Bone marrow (tissue), 2 donors: ENCODE measurements at places on chromosomes 2 and 18.

DNA sequence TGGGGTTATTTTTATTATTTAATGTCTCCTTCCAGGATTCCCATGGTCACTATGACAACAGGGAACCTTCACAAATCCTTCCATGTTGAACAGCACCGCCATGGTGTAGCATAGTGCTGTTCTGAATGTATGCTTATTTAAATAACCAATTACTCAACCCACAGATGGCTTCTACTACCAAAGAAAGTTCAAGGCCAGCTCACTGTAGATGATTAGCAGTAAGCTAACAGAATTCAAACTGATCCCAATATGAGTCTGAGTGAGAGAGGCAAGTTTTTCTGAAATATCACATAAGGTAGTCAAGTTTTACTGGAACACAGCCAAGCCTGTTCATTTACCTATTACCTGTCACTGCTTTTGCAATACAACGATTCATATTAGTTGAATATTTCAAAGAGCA, 51.2 kb downstream of the CLASP1 start:
- DNase-seq = no peak

DNA sequence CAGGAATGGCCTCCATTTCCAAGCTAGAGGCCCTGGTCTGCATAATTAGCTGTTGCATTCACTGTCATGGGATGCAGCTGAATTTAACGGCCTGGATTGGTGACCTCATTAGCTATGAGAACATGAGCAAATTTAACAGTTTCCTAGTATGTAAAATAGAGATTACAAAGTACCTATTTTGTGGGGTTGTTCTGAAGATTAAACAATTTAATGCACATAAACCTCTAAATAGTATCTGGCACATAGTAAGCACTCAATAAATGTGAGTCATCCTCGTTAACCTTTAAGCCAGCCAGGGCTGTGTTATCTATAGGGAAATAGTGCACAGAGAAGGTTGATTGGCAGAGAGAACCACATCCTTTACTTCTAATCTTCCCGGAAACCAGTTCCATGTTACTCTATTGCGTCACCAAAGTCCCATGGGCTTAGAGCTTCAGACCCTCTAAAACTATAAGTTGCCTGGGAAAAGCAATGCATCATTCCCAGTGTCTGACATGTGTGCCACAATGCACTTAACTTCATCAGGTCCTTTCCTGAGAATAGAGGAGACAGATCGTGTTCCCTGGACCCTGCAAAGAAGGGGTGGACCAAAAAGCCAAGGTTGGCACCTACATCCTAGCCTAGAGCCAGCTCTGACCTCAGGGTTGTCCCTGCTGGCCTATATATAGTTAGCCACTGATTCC, 196.5 kb downstream of the LNPK start:
- no peak for DNase-seq

- DNase-seq = no peak
These were observed 65.8 kb upstream of the CABLES1 start for GRCh38 chr18:23069481-23069880.

DNA sequence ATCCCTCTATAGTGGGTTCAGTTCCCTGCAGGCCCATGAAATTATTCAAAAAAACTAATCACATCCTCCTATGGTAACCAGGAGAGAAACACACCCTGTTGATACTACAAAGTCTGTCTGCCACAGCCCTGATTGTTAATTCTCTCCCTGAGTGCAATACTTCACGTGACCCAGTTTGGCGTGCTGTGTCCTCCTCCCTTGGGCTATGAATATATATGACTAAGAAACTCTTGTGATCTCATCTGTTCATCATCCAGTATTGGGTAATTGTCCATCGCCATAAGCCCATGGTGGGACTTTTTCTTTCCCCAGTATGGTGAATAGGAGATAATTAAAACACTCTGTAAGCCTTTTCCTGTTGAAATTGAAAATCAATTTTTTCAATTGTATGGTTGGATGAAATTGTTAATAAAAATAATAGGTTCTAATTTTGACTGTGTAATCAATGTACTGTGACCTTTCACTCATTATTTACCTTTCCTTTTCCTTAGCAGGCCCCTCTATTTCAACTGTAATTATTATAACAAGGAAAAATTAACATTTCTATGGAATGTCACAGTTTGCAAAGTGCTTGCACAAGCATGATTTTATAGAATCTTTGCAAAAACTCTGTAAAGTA, 1822.6 kb downstream of the SUCLG1 start:
- no peak for DNase-seq

GRCh38 chr2:219155054-219155644, 5.5 kb downstream of the NHEJ1 start:
- peak; percentile 56 for DNase-seq

DNA sequence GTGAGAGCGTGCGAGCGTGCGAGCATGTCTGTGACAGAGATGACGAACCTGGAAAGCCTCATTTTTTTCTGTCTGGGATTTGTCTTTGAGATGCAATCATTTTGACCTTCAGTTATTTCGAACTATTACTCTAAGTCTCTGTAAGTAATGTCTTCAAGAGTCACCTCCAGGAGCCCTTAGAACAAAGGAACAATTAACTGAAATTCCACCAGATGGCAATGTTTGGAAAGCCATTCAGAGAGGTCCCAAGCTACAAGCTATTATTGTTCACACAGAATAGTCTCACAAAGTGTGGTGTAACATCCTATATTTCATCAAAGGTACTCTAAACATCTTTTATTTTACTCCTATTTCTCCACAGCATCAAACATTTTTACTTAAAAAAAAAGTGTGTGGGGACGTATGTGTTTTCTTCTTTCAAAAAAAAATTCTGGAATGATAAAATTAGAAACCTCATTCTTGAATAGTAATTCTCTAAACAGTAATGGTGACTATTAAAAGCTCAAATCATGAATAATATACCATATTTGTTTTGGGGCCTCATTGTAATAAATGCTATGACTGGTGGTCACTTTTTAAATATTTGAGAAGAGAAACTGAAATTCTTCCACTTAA, 35.1 kb upstream of the MAPRE2 start:
- no peak for DNase-seq

DNA sequence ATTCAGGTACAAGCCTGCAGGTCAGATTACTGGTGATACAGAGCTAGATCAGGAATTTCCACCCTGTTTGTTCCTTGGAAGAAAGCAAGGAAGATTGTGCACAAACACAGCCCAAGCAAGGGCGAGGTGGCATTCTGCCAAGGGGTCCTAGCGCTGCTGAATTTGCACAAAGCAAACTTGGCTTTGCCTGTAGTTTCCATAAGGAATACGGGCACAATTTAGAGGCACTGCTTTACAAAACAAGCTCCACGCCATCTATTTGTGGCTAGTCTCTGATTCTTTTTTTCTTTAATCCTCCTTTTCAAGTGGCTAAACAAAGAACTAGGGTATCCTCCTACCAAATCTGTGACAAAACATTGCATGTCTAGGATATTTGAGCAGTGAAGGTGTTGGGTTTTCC, 195.5 kb upstream of the ACVR2A start:
- DNase-seq = no peak

DNA sequence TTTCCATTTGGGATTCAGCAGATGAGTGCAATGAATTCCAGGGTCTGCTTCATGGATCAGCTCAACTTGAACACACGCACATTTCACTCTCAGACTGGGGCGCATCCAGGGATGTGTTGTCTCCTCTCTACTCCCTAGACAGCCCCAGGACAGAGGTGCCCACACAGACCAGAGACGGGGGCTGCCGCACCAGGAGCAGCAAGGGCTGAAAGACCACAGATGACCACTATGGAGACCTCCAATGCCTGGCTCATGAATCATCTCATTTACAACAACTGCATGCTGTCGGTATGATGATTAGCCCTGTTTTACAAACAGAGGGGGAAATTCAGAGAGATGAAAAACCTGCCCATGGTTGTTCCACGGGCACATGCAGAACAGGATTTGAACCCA, 63.1 kb downstream of the CYP26B1 start:
- DNase-seq = no peak

DNA sequence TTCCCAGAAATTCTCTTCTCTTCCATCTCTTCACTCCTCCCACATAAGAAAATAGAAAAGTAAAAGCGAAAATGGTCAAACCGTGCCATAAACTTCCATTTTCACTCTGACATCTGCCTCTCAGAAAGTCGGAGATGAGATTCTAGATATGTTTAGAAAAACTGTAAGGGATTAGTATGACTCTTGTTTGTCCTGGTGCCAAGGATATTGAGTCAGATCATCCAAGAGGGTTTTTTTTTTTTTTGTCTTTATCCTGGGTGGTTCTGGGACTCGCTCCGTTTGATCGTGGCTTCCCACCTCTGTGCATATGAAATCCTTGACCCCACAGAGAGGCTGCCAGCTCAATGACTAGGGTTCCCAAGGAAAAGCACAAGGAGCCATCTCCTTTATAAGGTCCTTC, 17.3 kb downstream of the EN1 start:
- DNase-seq = no peak

- DNase-seq = no peak
These were observed 13.2 kb upstream of the HES6 start for GRCh38 chr2:238252766-238253630.

DNA sequence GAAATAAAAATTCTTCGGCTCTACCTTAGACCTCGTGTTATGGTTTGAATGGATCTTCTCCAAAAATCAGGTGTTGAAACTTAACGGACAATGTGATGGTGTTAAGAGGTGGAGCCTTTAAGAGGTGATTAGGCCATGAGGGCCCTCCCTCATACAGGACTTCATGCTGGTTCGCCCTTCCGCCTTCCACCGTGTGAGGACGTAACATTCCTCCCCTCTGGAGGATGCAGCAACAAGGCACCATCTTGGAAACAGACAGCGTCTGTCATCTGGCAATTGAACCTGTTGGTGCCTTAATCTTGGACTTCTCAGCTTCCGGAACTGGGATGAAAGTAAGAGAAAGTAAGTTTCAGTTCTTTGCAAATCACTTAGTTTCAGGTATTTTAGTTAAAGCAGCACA, 126.3 kb upstream of the SPRED2 start:
- DNase-seq = no peak

GRCh38 chr2:211085056-211085680, 528.8 kb downstream of the CPS1 start:
- DNase-seq = no peak

GRCh38 chr2:172833898-172834297, 98.3 kb downstream of the RAPGEF4 start:
- DNase-seq = no peak

- no peak for DNase-seq
These were observed 22.3 kb upstream of the GPR17 start for GRCh38 chr2:127623388-127624319.

- DNase-seq = no peak
These were observed 4.3 kb downstream of the GPR17 start for GRCh38 chr2:127650041-127650784.

- no peak for DNase-seq
These were observed 9.0 kb downstream of the ENOSF1 start for GRCh38 chr18:703213-703967.

- no peak for DNase-seq
These were observed at the start of gene CHST10 for GRCh38 chr2:100416935-100417710. Gene CHST10 (minus strand): TSS chr2:100417668. CDS start chr2:100406675, 10,993 bp downstream.

DNA sequence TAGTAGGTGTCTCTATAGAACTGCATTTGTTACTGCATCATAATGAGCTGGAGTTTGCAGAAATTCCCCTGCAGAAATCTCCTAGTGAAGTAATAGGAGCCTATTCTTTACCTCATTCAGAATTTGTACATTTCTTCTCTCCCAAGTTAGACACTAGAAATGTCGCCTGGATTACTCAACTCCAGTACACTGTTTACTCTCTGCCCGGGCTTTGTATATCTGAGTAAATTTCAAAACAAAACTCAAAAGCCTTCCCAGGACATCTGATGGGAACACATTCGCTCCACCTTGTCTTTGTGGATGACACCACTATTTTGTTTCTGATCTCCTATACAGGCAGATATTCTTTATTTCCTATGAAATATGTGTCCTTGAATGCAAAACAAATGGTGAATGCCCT, 76.8 kb downstream of the POU3F3 start:
- no peak for DNase-seq

DNA sequence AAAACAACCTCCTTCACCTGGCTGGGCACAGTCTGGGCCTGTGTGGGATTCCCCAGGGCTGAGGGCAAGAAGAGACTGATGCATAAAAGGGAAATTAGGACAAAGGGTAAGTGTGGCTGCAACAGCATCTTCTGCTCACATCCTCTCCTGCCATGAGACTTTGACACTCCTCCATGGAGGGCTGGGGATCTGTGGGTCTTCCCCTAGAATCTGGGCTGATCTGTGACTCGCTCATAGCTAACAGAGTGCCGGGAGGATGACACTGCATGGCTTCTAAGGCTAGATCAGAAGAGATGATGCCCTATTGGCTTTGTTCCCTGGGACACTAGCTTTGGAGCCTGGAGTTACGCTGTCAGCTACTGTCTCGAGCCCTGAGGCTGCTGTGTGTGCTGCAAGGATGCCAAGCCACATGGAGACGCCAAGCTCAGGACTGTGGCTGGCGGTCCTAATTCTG, 24.3 kb downstream of the MOCOS start:
- DNase-seq = no peak

DNA sequence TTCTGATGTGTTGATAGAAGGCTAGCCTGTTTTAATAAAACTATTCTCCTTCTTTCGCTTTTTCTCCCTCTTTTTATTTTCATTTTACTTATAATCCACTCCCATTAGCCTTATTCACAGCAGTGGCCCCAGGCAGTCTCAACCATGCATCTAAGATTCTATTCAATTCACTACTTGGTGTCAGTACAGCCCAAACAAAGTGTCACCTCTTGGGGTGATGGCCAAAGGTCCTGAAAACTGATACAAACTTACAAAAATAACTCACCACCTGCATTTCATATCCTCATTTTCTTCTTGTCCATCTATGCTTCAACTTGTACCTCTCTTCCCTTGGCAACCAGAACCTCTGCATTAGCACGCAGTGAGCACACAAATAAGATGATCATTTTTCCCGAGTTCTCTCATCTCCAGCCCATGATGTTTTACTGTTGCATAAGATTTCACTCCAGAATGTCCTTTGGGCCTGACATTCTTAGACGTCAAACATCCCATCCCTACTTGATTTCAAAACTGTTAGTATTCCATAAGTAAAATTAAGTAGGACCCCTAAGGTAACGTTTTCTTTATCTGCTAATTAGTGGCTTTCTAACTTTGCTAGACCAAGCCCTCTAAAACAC, 559.3 kb upstream of the TNP1 start:
- DNase-seq = no peak

DNA sequence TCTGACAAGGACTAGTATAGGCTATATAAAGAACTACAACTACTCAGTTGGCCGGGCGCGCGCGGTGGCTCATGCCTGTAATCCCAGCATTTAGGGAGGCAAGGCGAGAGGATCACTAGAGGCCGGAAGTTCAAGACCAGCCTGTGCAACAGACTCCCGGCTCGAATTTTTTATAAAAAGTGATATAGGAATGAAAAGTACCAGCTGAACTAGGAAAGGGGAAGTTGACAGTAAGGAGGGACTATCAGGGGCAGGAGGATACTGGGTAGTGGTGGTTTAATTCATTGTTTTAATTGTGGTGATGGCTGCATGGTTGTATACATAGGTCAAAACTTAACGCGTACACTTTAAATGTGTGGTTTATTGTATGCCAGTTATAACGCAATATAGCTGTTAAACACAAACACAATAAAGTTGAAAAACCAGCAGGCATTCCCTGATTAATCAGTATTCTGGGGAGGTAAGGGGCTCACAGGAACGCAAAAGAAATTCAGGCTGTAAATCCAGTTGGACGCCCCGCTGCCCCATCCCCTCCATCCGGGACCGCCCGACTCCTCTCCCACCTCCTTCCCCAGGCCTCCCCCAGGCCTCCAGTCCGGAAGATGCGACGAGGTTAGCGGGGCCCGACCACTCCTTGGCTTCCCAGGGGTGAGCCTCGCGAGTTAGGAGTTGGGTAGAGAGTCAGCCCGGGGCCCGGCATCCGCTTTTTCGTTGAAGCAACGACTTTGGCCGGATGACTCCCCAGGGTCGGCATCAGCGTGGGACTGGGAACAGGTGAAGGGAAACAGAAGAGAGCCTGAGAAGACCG, 746 bp upstream of the POLR1B start:
- DNase-seq = peak; percentile 11

GRCh38 chr2:479490-480176, 191.7 kb upstream of the ALKAL2 start:
- no peak for DNase-seq
